ENCODE measurements at places on chromosomes 12 and 14.

DNA sequence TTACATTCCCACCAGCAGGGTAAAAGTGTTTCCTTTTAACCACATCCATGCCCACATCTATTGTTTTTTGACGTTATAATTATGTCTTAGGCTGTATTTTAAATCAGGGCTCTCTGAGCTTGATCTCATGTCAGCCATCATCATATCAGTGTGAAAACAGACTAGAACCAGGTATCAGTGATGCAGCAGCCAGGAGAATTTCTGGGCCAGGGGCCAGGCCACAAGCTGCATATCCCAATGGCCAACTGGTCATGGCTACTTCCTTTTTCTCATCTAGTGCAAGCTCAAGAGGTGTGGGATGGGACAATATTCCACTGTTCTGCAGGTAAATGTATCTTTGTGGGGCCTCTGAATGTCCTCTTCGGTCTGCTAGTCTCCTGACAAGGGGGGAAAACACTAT is 125.1 kb downstream of the CRADD start:
- DNase-seq, result no peak

DNA sequence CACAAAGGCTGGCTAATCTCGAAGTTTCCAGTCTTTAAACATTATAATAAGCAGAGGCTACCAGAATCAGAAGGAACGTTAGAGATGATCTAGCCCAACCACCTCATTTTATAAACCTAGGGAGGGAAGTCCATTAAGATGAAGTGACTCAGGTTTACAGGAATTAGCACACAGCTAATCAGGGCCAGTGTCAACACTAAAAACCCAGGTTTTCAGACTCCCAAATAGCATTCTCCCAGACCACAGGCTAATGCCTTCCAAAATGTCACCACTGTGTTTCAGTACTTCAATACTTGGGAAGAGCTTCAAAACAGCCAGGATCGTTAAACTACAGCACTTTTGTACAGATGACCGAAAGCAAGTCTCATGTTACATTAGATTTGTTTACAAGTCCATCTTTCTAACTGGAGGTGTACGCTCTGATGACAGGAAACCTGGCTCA is 89.2 kb downstream of the FOXN3 start:
- DNase-seq, result no peak

DNA sequence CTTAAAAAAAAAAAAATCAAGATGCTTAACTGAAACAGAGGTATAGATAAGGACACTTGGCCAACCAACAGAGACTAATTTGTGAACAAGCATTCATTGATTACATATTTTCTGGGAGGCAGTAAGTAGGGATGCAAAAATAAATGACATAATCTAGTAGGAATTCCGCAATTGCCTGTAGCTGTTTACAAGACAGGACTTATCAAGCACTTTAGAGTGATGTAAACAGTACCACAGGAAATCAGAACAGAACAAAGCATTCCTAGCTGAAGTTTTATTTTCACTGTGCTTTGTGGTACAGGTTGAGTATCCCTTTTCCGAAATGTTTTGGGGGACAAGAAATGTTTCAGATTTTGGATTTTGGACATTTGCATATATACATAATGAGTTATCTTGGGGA is 68.2 kb upstream of the FGD4 start:
- DNase-seq, result no peak

- DNase-seq, result no peak
Measured at GRCh38 chr12:54147186-54147585, 41.6 kb downstream of the SMUG1 start.

DNA sequence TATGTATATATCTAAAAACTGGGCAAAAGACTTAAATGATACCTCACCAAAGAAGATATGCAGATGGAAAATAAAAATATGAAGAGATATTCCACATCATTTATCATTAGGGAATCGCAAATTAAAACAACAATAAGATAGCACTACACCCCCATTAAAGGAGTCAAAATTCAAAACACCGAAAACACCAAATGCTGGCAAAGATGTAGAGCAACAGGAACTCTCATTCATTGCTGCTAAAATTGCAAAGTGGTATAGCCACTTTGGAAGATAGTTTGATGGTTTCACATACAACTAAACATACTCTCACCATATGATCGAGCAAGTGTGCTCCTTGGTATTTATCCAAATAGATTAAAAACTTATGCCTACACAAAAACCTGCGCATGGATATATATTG is 131.5 kb upstream of the BCL2L14 start:
- no peak for DNase-seq

GRCh38 chr14:90299408-90299807 is 32.3 kb downstream of the NRDE2 start:
- DNase-seq, result no peak

DNA sequence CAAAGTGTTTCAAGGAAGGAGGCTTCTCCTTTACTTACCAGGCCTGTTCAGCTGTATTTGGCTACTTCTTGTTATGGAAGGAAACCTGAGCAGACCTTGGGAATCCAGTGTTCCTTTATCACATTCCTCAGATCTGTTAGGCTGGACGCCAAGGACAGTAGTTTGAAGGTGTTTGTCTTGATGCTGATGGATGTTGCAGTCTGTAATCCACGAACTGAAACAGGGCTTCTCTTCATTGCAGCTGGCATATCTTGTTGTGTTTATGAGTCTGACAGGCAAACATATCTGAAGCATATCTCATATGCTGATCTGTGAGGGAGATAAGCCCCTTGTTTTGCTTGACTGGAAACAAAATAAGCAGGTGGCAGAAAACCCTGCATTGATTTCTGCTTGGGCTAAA is 904.3 kb downstream of the NRXN3 start:
- no peak for DNase-seq

- DNase-seq, result no peak
Measured at GRCh38 chr14:46248001-46248630, 403.5 kb downstream of the RPL10L start.

GRCh38 chr12:558580-558979 is 98.8 kb downstream of the B4GALNT3 start:
- no peak for DNase-seq

- DNase-seq, result peak; percentile 22
Measured at GRCh38 chr14:71321574-71322315, 414.5 kb downstream of the PCNX1 start.
